ENCODE measurements at places on chromosomes 1 and 21. TPM values are rescaled to one million over a fixed set of nuclear protein-coding genes. Genes with fewer than 3 reads are reported as not detected.

Gene SPRR4
- not detected for total RNA-seq

Gene JMJD4
- total RNA-seq = 8.7 TPM

Gene SLC30A2
- not detected for total RNA-seq

Gene SASS6
- 14.3 TPM for total RNA-seq

Gene MAP3K7CL
- total RNA-seq = 10.3 TPM

Gene NID1
- total RNA-seq = 0.12 TPM

Gene C1orf87
- not detected for total RNA-seq

- DNase-seq = no peak
- no peaks in the 10 kb centered on the region for H3K36me3 ChIP-seq
These were observed 197.7 kb downstream of the GREM2 start for GRCh38 chr1:240414237-240414636.

DNA sequence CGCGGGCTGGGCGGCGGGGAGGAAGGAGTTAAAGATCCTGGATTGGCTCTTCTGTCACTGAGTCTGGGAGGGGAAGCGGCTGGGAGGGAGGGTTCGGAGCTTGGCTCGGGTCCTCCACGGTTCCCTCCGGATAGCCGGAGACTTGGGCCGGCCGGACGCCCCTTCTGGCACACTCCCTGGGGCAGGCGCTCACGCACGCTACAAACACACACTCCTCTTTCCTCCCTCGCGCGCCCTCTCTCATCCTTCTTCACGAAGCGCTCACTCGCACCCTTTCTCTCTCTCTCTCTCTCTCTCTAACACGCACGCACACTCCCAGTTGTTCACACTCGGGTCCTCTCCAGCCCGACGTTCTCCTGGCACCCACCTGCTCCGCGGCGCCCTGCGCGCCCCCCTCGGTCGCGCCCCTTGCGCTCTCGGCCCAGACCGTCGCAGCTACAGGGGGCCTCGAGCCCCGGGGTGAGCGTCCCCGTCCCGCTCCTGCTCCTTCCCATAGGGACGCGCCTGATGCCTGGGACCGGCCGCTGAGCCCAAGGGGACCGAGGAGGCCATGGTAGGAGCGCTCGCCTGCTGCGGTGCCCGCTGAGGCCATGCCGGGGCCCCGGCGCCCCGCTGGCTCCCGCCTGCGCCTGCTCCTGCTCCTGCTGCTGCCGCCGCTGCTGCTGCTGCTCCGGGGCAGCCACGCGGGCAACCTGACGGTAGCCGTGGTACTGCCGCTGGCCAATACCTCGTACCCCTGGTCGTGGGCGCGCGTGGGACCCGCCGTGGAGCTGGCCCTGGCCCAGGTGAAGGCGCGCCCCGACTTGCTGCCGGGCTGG, at the start of gene NPR1:
Gene NPR1, plus strand, starts transcription at position 170 of the 818 bp plus-strand sequence. Its CDS starts 421 bp downstream, at position 591.
- H3K36me3 ChIP-seq = no peaks in the 10 kb centered on the region
- H3K27me3 ChIP-seq = peaks cover 51% of the 10 kb centered on the region
- no peak within 1 kb of the TSS for H3K27ac ChIP-seq

DNA sequence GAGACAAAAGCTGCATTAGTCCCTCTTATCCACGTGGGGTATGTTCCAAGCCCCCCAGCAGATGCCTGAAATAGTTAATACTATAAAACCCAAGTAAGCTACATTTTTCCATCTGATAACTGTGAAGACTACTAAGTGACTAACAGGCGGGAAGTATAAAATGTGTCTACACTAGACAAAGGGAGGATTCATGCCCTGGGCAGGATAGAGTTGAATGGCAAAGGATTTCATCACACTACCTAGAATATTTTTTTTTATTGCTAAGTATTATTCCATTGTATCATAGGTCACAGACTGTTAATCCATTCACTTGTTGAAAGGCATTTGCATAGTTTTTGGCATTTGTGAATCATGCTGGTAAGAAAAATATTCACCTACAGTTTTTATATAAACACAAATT, 26.4 kb upstream of the CFHR4 start:
- DNase-seq = no peak
- H3K4me3 ChIP-seq = no peak overlapping the region
- H3K36me3 ChIP-seq = no peaks in the 10 kb centered on the region
- no peaks in the 10 kb centered on the region for H3K27me3 ChIP-seq

GRCh38 chr21:28789523-28789922, 203.2 kb downstream of the LTN1 start:
- no peaks in the 10 kb centered on the region for H3K4me1 ChIP-seq

- H3K4me3 ChIP-seq = no peak overlapping the region
- no peaks in the 10 kb centered on the region for H3K27me3 ChIP-seq
- no peaks in the 10 kb centered on the region for H3K36me3 ChIP-seq
- H3K27ac ChIP-seq = no peak overlapping the region
- DNase-seq = no peak
These were observed 45.9 kb upstream of the PRMT6 start for GRCh38 chr1:107010582-107010981.

GRCh38 chr1:212700223-212700891, 717 bp upstream of the BATF3 start:
- peaks cover 7% of the 10 kb centered on the region for H3K27me3 ChIP-seq
- H3K4me3 ChIP-seq = peak overlapping the region; percentile 96
- H3K4me1 ChIP-seq = peaks cover 80% of the 10 kb centered on the region
- DNase-seq = peak; percentile 85

- H3K27ac ChIP-seq = peak overlapping the region; percentile 44
- no peak overlapping the region for H3K4me3 ChIP-seq
- H3K27me3 ChIP-seq = no peaks in the 10 kb centered on the region
- DNase-seq = no peak
- H3K4me1 ChIP-seq = peaks cover 43% of the 10 kb centered on the region
These were observed 506 bp downstream of the C1orf50 start for GRCh38 chr1:42767510-42768000.

DNA sequence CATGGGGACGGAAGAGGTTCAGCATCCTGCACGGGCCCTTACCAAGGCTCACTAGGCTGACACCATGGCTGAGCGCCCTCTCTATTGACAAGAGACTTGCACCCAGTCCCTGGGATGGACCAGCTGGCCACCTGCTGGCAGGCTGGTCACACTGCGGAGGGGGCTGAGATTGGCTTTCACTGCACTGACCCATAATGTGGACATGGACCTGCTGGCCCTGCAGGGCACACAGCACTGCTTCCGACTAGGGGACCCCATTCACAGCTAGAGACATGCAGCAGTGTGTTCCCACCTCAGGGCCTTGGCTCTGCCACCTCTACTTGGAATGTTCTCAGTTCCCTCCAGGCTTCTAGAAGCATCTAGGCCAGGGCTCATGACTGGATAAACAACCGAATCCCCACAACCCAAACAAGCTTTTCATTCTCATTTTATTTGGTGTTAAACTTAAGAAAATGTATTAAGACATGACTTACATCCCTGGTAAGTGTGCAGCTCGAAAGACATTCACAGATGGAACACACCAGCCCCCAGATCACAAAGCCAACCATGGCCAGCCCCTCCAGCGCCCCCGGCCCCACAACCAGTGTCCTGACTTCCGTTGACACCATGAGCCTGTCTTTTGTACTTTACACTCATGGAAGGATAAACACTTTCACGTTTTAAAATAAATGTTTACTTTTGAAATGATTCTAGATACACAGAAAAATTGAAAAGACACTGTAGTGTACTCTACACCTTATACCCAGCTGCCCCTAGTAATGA, 9.3 kb upstream of the SRARP start:
- H3K4me1 ChIP-seq = peaks cover 6% of the 10 kb centered on the region
- peak overlapping the region; percentile 24 for H3K27ac ChIP-seq
- no peaks in the 10 kb centered on the region for H3K36me3 ChIP-seq
- no peak overlapping the region for H3K4me3 ChIP-seq
- peak; percentile 65 for DNase-seq
- H3K27me3 ChIP-seq = no peaks in the 10 kb centered on the region

- DNase-seq = no peak
- peaks cover 5% of the 10 kb centered on the region for H3K36me3 ChIP-seq
These were observed 4.5 kb downstream of the EDARADD start for GRCh38 chr1:236398538-236398937.

DNA sequence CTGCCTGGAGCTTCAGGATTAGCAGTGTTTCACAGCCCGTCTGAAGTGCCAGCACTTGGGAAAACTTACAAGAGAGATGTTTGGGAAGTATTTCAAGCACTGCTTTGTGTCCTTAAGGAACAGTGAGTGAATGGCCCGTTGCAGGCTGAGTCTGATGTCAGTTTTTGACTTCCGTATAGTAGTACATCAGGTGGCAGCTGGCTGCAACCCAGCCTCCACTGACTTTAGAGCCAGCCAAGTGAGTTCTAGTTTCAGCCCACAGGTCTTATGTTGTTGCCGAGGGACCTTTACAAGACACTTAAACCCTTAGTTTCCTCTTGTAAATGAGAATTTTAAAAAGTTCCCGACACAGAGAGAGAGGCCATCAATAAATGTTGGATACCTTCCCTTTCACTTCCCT, 35.0 kb downstream of the UCK2 start:
- DNase-seq = no peak
- peaks cover 27% of the 10 kb centered on the region for H3K4me1 ChIP-seq
- H3K27ac ChIP-seq = no peak overlapping the region
- H3K4me3 ChIP-seq = no peak overlapping the region

GRCh38 chr1:64721576-64722145, 23.2 kb upstream of the RAVER2 start:
- H3K36me3 ChIP-seq = peaks cover 4% of the 10 kb centered on the region
- H3K4me3 ChIP-seq = no peak overlapping the region
- no peak for DNase-seq
- no peak overlapping the region for H3K27ac ChIP-seq
- peaks cover 41% of the 10 kb centered on the region for H3K27me3 ChIP-seq
- H3K4me1 ChIP-seq = no peaks in the 10 kb centered on the region

DNA sequence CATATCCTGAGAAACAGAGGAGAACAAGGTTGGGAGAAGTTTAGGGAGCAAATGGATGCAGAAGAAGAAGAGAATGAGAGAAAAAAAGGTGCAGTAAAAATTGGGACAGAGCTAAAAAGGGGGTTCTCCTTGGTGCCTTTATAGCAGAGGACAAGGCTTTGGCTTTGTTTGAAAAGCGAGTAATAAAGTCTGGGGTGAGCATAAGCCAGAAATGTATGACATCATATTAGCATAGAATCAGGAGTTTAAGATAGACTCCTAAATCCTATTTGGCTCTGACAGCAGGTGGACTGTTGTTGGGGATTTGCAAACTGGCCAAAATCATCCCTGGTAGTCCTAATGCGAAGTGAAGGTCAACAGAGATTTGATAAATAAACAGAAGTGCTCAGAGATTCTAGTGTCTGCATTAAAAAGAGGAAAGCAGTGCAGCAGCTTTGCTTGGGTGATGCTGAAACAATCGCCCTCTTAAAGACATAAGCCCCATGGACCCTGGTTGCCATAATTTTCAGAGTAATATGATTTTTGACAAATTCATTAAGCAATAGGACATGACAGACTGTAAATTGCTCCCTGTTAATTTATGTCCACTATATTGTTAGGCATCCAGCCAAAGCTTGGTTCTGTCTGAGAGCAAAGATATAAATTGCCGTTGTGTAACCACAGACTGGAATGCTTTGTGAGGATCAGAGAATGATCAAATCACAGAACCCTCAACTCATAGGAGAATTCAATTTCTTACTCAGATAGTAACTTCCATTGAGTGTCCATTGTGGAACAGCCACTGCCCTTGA, 385.0 kb upstream of the NFIA start:
- DNase-seq = no peak
- no peaks in the 10 kb centered on the region for H3K36me3 ChIP-seq
- no peaks in the 10 kb centered on the region for H3K27me3 ChIP-seq
- no peak overlapping the region for H3K27ac ChIP-seq
- H3K4me3 ChIP-seq = no peak overlapping the region
- H3K4me1 ChIP-seq = no peaks in the 10 kb centered on the region

GRCh38 chr1:204513117-204513716, 3.0 kb upstream of the MDM4 start:
- H3K4me3 ChIP-seq = peak overlapping the region; percentile 94
- H3K27me3 ChIP-seq = no peaks in the 10 kb centered on the region
- peaks cover 2% of the 10 kb centered on the region for H3K36me3 ChIP-seq
- H3K4me1 ChIP-seq = peaks cover 10% of the 10 kb centered on the region
- peak overlapping the region; percentile 99 for H3K27ac ChIP-seq

DNA sequence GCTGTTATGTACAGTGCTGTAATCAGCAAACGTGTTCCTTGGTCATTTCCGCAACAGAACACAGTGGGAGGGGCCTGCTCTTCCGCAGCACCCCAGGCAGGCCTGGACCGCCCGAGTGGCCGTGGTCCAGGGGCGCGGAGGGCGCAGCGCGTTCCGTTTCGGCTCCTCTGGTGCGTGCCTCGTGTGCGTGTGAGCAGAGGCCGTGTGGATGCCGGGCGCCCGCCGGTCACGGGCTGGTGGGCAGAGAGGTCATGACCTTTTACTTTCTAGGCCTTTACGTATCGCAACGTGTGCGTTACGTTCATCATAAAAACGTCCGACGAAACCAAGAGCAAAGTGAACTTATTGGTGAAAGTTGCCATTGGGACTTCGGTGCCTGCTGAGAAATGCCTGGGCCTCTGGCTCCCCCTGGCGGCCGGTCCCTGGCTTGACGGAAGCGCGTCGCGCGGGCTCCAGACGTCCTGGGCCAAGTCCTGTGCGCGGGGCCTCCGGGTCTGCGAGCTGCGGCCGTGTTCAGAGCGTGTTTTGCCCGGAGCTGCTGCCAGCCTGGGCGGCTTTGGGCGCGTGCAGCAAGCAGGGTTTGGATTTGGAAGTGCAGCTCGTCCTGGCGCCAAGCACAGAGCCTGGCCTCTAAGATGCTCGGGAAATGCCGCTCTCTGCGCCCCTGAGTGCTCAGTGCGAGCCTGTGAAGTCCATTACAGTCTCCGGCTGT, 34.4 kb downstream of the COL18A1 start:
- no peak overlapping the region for H3K27ac ChIP-seq
- peak overlapping the region; percentile 84 for H3K4me3 ChIP-seq
- peaks cover 7% of the 10 kb centered on the region for H3K4me1 ChIP-seq
- no peaks in the 10 kb centered on the region for H3K36me3 ChIP-seq
- DNase-seq = peak; percentile 81

- no peak for DNase-seq
- no peak overlapping the region for H3K4me3 ChIP-seq
- no peaks in the 10 kb centered on the region for H3K27me3 ChIP-seq
These were observed 41.0 kb downstream of the DHRS3 start for GRCh38 chr1:12577020-12577419.

DNA sequence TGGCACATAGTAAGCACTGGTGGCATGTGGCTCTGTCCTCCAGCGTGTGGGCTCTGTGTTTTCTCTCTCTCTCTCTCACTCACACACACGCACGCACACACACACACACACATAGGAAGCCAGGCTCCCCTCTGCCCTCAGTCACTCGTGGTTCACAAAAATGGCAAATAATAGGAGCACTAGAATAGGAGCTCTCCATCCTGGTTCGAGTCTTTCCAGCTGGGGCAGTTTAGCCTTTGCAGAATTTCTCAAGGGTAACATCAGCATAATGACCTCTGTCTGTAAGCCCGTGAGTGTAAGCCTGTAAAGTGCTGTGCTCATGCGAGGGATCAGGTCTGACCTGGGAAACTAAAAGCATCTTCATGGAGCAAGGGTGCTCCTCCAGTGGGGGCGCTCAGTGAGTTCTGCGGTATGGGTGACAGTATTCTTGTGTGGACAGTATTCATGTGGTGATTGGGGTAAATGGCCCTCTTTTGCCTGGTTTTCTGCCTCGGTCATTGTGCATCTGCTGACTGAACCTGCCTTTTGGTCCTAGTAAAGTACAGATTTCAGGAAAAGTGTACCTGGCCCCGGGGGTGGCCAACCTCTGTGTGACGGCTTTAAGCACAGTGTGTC, 842 bp upstream of the ZC3H12A start:
- H3K4me1 ChIP-seq = peaks cover 60% of the 10 kb centered on the region
- H3K27ac ChIP-seq = peak overlapping the region; percentile 64
- H3K36me3 ChIP-seq = peaks cover 19% of the 10 kb centered on the region
- peak; percentile 41 for DNase-seq
- H3K4me3 ChIP-seq = peak overlapping the region; percentile 91

- H3K4me1 ChIP-seq = no peaks in the 10 kb centered on the region
- H3K4me3 ChIP-seq = no peak overlapping the region
- H3K36me3 ChIP-seq = no peaks in the 10 kb centered on the region
These were observed 14.4 kb downstream of the SHISA4 start for GRCh38 chr1:201903135-201903534.

GRCh38 chr1:115340879-115341278, 2.8 kb upstream of the NGF start:
- no peaks in the 10 kb centered on the region for H3K4me1 ChIP-seq
- H3K27me3 ChIP-seq = peaks cover 62% of the 10 kb centered on the region
- DNase-seq = no peak
- H3K27ac ChIP-seq = no peak overlapping the region

Data from activated T-cell treated with anti-CD3 and anti-CD28 coated beads, Interleukin-2, amount 50 U/mL, for 72 hours (primary cell).